ENCODE measurements at places on chromosomes 7 and 10.

DNA sequence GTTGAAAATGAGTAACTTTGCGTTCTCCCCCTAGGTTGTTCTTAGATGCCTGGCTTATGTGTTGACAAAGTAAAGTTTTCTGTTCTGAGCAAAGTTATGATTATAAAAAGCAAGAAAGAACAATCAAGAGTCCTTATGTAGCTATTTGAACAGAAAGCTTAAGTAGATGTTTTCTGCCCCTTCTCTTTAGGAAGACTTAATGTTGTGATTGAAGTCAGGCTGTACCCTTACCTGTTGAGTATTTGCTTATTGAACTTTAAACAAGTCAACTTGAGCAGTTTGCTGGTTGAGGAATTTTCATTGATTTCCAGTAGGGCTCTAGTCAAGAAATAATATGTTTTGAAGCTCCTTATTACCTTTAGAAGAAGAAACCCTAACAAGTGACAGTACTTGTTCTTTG lies 33.9 kb upstream of the VDAC2 start:
- no peak for DNase-seq

DNA sequence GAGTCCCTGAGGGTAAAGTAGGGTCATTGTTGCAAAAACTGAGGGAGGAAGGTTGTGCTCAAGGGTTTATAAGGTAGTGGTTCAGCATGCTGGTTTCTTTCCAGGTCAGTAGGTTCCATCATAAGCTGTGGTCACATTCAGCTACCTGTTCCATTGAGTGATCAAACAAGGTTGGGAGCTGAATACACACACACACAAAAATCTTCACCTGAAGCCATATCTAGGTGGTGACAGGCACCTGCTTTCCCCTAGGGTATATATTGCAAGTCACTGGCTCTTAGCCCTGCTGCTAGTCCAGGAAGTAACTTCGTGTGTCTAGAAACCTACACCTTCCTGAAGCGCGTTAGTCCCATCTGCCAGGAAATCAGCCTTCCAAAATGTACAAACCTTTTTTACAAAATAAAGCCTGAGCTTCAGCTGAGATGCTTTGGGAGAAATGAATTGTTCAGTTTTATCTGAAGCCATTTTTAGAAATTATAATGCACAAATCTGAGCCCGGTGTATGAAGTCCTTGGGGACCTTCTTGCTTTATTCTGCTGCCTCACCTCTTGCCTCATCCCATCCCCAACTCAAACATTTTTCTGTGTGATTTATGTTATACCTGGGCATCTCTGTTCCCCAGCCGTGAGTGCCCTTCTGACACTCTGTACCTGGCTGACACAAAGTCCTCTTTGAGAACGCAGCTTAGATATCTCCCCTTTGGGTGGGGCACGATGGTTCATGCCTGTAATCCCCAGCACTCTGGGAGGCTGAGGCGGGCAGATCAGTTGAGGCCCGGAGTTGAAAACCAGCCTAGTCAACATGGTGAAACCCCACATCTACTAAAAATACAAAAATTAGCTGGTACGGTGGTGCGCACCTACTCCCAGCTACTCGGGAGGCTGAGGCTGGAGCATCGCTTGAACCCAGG lies 10.6 kb upstream of the LAMTOR4 start:
- no peak for DNase-seq

- DNase-seq: no peak
Measured at GRCh38 chr7:102866535-102867215, 46.1 kb upstream of the LRRC17 start.

GRCh38 chr7:20218279-20218678 lies 1.1 kb upstream of the MACC1 start:
- DNase-seq: no peak

- no peak for DNase-seq
Measured at GRCh38 chr10:17873946-17874345, 64.8 kb downstream of the MRC1 start.

GRCh38 chr7:24755541-24756407 lies 1.5 kb downstream of the GSDME start:
- no peak for DNase-seq

GRCh38 chr10:104028146-104028545 lies 57.5 kb downstream of the COL17A1 start:
- DNase-seq: no peak

GRCh38 chr7:19091550-19092200 lies 25.8 kb downstream of the TWIST1 start:
- DNase-seq: no peak

- DNase-seq: no peak
Measured at GRCh38 chr7:22418251-22419046, 61.5 kb upstream of the RAPGEF5 start.

DNA sequence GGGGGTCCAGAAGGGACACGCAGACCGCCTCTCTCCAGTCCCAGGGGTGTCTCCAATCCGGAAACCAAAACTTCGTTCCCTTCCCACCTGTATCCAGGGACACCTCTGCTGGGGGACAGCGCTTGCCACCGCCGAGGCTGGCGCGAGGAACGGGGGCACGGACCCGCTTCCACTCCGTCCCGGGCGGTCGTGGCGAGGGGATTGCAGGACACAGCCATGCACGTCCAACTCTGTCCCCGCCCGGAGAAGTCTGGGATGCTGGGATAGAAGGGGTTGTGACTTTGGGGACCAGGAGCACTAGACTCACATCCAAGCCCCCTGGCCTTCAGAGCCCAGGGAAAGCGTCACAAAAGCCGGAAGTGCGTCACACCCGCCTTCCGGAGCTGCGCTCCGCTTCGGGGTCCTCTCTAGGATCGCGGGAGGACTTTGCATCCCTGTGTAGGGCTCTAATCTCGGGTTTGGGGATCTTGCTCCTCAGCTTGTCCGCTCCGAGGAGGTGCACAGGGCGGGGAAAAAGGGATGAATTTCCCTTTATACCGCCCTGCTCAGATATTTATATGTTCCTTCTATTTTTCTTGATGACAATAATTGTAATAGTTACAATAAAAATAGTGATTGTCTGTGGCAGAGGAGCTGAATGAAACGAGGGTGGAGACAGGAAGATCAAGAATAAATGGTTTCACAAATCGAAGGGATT lies at the start of gene FAM200A:
Gene FAM200A, minus strand, starts transcription at position 348 of the 697 bp plus-strand sequence. CDS start 3,707 bp downstream, outside the sequence.
- DNase-seq: peak; percentile 74

- no peak for DNase-seq
Measured at GRCh38 chr7:17029150-17029549, 147.4 kb upstream of the AGR3 start.

GRCh38 chr10:17878896-17879295 lies 69.7 kb downstream of the MRC1 start:
- DNase-seq: no peak

DNA sequence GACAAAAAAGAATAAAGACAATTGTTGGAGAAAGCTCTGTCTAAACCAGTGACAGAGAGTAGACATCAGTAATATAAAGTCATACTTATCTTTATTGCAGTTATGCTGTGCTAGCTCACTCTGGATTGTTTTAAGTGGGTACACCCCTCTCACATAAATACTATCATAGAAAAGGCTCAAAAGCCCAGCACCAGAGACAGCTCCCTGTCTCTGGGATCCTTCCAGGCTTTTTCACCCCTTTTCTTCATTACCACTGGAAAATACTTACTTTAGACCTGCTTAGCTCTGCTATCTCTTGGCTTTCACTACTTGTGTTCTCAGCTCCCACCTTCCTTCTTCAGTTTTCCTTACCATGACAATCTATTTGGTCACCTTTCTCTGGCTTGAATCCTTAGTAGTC lies 259.1 kb upstream of the MINDY3 start:
- DNase-seq: no peak

DNA sequence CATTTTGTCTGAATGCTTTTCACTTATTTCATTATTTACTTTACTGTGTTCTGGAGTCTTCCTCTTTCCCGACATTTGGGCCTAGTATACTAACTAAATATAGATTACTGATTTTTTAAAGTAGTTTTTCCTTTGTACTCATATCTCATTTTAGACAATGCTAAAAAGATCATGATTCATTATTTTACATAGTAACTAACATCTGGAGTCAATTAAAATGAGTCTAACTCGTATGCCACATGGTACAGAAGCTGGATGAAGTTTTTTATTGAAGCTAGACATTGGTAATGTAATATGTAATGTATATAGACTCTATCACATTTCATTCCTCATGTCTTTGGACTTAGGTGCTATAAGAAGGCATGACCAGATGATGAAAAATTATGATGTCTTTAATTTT lies 156.3 kb upstream of the HGF start:
- no peak for DNase-seq

DNA sequence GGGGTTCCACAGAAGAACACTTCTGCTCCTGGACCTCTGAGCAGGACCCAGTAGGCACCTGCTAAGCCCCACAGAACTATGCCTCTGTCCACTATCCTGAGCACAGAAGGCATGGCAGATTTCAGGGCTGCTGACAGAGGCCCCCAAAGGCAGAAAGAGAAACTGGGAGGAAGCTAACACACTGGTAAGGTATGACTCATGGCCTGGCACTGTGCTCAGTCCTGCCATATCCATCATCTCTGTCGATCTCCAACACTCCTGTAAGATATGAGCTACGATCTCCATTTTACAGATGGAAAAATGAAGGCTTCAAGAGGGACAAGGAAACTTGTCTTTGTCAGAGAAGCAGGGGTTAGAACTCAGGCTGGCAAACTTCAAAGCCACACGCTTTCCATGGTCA lies 62.2 kb downstream of the GRID1 start:
- DNase-seq: no peak

DNA sequence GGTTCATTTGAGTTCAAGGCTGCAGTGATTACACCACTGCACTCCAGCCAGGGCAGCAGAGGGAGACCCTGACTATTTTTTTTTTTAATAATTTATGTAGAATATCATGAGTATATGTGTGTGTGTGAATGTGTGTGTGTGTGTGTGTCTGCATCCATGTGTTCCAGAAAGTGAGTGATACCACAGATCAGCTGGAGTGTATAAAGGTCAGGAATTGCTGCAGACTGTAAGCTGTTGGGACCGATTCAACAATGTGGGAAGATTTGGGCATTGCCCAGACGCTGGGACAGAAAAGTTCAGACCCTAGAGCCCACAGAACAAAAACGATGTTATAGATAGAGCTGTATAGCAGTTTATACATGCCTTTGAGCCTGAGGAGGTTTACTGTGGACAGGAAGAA lies 435.6 kb downstream of the CCSER2 start:
- DNase-seq: no peak

DNA sequence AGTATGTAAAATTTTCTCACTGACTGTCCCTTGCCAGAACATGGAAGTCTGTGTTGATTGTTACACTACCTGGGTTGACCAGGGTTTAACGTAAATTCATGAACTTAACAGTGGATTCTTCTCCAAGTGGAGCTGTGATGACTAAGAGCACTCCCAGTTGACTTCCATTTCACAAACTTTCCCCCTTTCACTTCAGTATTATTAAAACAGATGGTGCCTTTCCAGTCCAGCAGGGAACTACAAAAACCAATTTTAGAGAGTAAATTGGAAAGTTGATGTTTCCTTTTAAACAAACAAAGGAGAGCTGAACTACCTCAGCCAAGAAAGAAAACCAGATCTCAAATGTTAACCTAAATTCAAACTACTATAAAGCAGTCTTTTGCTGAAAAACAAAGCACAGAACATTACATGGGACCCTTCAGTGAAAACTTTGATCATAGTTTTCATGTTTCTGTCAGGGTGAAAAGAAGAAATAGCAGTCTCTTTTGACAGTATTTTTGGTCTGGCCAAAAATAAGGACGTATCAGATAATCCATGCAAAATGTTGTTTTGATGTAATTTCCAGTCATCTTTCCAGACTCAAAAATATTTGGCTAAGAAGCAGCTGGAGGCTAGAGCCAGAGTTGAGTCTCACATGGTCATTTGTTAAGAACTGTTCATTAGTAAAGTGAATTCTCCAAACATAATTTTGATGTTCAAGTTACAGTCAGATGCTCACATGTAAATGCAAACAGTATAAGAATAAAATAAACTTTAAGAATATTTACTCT lies 479.9 kb upstream of the AKR1E2 start:
- no peak for DNase-seq

- DNase-seq: no peak
Measured at GRCh38 chr7:157560710-157561522, 224.1 kb downstream of the DNAJB6 start.

- no peak for DNase-seq
Measured at GRCh38 chr7:17236603-17237002, 61.8 kb upstream of the AHR start.

DNA sequence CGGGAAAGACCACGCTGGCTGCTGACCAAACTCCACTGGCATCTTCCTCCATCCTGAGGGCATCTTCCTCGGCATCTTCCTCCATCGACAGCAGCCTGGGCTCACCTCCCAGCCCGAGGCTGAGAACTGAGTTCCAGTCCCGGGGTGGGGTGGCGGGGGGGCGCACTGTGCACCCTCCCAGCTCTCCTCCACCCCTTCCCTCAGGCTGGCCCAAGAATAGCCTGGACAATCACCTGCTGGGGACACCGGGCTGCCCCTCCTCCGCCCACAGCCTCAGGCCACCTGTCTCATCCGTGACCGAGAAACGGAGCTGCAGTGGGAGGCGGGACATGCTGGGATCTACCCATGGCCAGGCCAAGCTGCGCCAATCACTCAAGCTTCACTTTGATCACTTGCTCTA lies 37.2 kb downstream of the DIP2C start:
- no peak for DNase-seq

GRCh38 chr10:62792261-62792660 lies 12.3 kb upstream of the ADO start:
- DNase-seq: no peak

DNA sequence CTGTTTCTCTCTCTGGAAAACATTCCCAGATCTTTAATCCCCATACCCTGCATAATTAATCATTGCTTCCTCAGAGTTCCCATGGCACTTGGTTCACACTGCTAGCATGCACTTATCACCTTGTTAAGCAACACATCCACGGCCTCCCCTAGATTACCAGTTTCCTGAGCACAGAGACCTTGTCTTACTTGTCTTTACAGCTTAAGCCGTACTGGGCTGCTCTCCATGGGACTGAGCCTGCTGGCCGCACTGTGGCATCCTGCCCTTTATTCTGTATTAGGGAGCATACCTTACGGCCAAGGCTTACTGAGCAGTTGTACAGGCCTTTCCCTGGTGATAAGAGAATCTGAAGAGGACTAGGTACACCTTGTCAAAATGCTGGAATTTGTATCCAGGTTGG lies 190.2 kb downstream of the REEP3 start:
- DNase-seq: no peak

- no peak for DNase-seq
Measured at GRCh38 chr10:101940916-101941315, 97.3 kb upstream of the KCNIP2 start.

DNA sequence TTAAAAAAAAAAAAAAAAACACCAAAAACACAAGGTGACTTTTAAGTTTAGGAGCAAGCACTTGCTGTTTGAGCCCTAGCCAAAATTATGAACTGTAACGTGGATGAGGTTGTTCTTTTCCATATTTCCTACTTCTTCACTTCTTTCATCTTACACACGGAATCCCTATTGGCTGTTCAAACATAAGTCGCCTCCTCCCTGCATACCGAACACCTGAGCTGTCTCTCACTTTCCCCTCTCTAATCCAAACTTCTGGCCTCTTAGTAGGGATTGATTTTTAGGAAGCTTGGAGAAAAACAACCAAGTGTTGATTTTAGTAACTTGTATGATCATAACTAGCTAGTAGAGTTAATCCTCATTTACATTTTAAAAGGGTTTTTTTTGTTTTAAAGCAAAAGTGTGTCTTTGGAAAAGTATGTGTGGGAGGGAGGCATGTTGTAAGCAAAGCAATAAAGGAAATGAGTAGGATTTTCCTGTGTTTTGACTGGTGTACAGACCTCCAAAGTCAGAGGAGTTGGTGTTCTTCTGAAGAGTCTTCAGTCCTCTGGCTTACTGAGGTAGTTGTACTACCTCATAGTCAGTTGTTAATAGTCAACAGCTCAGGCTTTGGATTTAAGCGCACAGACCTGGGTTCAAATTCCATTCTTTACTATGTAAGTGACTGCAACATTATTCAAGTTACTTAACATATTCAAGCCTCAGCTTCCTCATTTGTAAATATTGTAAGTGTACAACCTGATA lies 39.3 kb downstream of the RABGEF1 start:
- DNase-seq: no peak

GRCh38 chr10:103232131-103232673 lies 13.5 kb upstream of the RPEL1 start:
- DNase-seq: no peak
